Activated T-cell treated with anti-CD3 and anti-CD28 coated beads, Interleukin-2, amount 50 U/mL, for 24 hours (primary cell): ENCODE measurements at places on chromosomes 7 and 10.
A peak's percentile ranks its signal among the peaks of the same experiment; 100 is the strongest.

DNA sequence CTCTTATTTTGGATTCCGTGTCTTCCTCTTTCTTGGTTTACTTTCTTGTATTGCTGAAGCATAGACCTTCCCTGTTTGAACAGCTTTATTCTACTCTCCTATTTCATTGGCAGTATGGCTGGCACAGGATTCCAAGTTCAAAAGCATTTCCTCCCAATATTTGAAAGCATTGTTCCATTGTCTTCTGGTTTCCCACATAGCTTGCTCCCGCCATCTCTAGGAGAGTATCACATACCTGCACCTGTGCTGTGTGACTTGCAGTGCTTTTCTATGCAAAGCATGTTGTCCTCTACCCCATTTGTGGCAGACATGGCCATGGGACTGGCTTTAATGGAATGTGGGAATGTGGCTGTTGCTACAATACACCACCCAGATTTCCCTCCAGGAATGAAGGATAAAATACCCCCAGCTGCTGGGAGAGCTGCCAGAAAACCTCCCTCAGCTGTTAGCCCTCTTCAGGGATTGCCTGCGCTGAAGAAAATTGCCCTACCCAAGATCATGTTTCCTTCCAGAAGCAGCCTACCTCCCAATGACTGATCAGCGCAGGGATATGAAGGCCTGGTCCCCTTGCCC, 6.9 kb upstream of the MYOF start:
- DNase-seq: no peak

DNA sequence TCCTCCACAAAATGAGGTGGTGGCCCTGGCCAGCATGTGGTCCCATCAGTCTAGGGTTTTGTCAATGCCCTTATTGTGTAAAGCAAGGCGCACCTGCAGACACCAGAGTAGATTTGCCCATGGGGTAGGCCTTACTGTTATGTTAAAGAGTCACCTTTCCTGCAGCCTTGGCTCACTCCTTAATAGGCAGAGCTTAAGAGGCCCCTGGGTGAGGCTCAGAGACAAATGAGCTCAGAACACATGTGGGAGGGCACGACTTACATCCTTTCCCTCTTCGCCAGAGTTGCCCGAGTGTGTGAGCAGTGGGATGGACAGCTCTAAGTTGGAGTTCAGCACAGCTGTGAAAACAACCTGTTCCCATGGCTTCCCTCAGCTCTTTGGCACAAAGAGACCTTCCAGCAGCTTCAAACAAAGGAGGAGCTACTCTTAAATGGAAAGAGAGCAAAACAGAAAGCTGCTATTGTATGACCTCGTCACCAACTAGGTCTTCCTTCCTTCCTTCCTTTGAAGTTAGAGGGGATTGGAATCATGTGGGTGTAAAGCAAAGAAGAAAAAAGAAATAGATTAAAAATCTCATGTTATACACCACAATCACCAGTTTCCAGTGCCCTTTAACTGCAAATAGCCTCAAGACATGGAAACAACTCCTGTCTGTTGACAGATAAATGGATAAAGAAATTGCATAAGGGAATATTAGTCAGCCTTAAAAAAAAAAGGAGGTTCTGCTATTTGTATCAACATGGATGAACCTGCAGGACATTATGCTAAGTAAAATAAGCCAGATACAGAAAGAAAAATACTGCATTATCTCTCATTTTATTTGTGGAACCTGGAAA, 11.9 kb upstream of the XPNPEP1 start:
- DNase-seq: peak; percentile 61

DNA sequence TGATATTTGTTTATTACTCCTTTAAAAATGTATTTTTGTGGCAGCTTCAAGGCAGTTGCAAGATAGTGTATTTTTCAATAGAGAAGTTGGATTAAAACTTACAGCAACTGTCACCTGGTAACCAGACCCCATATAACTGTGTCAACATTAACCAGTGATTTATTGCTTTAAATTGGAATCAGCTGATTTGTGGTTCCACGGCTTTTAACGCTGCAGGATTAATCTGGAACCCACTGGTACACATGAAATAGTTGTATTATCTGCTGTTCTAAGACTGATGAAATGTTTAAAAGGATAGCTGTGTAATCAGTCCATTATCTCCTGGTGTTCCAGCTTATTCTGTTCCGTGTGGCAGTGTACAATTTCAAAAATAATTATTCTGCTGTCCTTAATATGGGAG, 180.2 kb downstream of the CELF2 start:
- no peak for DNase-seq

GRCh38 chr10:93357680-93358079, 124.5 kb downstream of the MYOF start:
- DNase-seq: no peak

- DNase-seq: no peak
Measured at GRCh38 chr7:101764221-101764620, 53.2 kb upstream of the CUX1 start.

DNA sequence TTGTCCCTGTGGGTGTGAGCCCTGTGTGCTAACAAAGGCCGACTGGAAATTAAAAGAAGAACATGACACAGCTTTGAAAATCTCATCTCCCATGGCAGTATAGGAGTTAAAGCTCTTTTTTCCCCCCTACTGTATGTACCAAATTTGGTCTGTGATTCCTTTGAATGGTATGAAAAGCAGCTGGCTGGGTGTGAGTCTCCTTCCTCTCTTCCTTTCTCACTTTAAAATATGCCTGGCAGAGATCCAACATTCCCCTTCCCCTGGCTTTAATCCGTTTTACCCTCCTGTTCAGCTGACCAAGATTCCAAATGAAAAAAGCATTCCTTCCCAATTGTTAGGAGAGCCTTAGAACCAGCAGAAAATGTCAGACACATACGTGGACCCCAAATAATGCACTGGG, 225.0 kb upstream of the CELF2 start:
- DNase-seq: no peak

DNA sequence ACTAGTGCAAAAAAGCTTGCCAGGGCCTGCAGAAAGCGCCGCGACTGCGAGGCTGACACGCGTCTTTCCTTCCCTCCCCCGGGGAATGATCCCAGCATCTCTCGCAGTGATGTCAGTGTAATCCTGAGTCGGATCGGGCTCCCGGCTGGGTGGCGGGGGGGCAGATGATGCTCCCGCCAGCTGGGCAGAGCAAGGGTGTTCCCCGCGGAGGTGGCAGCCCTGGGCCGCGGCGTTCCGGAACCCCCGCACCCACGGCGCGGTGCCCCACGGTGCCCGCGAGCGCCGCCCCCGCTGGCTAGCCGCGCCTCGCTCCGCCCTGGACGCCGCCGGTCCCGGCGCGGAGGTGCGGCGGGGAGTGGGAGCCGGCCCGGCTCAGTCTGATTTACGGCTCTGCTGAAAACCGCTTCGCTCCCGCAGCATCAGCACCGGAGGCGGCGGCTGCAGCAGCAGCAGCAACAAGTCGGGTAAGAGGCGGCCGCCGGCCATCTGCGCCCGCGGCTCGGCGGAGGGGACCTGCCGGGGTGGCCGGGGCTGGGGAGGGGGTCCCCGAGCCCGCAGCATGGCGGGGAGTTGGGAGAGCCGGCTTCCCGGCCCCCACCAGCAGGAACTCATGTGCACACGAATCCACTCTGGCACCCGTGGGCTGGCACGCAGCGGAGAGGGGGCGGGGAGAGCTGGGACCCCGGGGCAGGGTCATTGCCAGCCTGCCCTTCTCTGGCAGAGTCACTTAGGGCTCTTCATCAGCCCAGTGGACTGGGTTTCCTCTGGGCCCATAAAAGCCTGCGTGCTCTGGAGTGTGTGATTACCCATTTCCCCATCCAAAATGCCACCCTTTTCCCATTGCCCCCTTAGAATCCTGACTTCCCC, at the start of gene ZNF365:
Gene ZNF365, plus strand, starts transcription at position 375 of the 867 bp plus-strand sequence. CDS start 1,825 bp downstream, outside the sequence.
- peak; percentile 66 for DNase-seq

GRCh38 chr10:79067241-79068202, 1.2 kb upstream of the ZMIZ1 start:
- DNase-seq: peak; percentile 90

- no peak for DNase-seq
Measured at GRCh38 chr10:86203162-86203905, 163.3 kb downstream of the GRID1 start.

GRCh38 chr7:149444287-149444686, 16.6 kb downstream of the ZNF777 start:
- no peak for DNase-seq

DNA sequence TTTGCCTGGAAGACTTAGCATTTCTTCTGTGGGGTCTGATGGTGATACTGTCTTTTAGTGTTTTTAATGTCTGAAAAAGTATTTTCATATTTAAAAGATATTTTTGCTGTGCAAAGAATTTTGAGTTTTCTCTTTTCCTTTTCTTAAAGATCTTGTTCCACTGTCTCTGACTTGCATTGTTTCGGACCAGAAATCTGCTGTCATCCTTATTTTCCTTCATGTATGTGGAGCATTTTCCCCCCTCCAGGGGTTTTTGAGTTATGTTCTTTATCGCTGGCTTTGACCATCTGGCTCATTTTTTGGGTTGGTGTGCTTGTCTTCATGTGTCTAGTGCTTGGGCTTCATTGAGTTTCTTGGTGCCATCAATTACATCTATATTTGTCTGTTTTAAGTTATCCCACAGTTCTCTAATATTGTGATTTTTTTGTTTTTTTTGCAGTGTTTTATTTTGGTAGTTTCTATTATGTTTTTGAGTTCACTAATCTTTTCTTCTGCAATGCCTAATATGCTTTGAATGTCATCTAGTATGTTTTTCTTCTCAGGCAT, 119.9 kb downstream of the MGMT start:
- DNase-seq: no peak

DNA sequence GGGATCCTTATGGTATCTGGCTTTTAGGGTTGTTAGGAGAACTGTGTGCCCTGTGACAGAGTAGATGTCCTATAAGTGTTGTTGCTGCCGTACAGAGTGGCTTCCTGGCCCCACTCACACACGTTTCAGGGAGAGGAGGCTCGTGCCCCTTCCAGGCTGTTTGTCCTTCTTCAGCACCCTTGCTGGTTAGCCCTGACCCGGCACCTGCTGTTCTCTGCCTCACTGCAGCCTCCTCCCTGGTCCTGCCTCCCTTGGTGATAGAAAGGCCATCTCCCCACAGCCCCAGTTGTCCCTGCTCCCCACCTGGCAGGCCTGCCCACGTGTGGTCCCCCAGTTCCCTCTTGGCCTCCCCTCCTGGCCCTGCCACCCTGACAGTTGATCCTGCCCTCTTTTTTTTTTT, 2.3 kb downstream of the CLIP2 start:
- no peak for DNase-seq

DNA sequence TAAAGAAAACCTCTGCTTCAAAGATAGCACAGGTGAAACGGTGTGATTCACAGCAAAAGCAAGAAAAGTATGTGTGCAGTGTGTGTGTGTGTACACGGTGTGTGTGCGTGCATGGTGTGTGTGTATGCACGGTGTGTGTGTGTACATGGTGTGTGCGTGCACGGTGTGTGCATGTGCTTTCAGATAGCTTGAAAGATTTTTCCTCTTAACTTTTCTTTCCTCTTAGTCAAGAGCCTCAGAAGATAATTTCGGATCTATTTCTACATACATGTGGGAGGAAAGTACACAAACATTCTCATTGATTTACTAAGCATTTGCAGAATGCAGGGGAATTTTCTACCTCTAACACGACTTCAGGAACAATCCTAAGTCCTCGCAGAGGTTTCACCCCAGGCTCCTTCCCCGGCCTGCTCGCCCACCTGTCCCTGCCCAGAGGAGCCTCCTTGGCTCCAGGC, 2.9 kb downstream of the FGFR2 start:
- DNase-seq: no peak

DNA sequence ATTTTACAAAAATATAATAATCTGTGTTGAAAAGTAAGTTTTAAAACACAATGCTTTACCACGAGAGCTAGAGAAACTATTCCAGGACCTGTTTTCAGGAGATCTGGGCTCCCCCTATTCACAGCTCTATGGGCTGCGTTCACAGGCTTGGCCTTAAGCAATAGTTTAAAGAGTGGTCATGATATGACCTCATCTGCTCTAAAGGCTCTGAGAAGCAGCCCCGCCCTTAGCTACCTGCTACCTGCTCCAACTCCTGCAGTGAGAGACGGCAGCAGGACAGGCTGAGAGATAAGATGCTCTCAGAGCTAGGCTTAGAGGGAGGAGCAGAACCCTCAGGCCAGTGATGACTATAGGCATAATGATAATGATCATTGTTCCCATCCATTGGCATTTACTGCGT, 12.6 kb downstream of the ALOX5 start:
- no peak for DNase-seq

DNA sequence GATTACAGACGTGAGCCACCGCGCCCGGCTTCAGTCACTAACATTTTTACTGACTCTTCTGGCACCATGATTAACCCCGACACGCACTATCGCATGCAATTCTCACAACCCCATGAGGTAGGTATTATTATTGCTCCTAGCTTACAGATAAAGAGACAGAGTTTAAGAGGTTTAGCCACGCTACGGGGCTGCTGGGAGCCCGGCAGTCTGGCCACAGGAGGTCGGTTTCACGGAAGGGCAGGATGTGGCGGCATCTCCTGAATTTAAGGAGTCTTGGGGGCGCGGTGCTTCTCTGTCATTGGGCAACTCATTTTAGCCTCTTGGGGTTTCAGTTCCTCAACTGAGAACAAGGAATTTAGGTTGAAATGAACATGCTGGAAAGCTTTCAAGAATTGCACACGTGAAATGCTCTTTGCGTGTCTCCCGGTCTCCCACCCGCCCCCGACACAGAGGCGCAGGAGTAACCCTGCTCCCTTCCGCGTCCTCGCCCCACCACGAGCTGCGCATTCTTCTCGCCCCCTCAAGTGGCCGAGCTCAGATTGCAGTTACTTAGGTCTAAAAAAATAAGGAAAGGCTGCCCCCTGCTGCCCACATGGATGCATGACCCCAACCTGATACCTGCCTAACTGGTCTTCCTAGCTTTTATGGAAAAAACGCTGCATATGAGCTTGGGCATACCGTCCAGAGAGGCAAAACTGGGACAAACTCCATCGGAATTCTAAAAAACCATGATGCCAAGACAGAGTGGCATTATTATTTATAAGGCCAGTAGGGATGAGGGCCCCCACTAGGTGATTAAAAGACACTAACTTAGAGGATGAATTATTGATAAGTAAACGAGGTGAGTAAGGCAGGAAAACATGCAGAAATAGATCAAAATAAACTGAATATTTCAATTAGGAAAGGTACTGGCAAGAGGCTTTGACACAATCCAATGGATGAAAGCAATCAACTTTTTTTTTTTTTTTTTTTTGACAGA, 12.4 kb downstream of the PRSS2 start:
- DNase-seq: peak; percentile 81

GRCh38 chr7:84637568-84638338, 443.2 kb upstream of the SEMA3A start:
- no peak for DNase-seq

GRCh38 chr7:35758421-35758820, 42.4 kb upstream of the SEPTIN7 start:
- DNase-seq: no peak

DNA sequence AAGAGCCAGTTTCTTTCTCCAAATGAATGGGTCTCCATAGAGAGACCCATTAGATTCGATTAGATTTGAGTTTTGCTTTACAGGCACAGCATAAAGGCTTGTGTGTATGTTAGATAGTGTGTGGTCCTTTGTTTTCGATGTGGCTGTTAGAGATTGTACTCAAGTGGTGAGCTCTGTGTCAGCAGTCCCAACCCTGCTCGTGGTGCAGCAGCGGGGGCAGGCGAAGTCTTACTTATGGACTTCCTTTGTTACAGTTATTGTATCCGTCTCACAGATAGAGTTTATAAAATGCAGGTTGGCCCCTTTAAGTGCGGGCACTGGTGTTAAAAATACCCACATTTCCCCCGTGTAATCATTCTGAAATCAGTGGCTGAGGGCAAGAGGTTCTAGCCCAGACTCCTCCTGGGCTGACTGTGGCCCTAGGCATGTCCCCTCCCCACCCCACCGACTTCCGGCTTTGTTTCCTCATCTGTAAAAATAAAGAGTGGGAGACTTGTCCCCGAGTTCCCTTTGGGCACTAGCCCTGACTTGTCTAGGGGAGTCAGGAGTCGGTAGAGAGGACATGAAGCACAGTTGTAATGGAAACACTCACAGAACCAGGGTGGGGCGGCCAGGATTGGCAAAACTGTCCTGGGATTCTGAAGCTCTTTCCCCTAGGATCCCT, 28.6 kb downstream of the MTURN start:
- DNase-seq: peak; percentile 37
